ENCODE measurements at places on chromosomes 11 and 22. TPM values are rescaled to one million over a fixed set of nuclear protein-coding genes. Genes with fewer than 3 reads are reported as not detected.

DNA sequence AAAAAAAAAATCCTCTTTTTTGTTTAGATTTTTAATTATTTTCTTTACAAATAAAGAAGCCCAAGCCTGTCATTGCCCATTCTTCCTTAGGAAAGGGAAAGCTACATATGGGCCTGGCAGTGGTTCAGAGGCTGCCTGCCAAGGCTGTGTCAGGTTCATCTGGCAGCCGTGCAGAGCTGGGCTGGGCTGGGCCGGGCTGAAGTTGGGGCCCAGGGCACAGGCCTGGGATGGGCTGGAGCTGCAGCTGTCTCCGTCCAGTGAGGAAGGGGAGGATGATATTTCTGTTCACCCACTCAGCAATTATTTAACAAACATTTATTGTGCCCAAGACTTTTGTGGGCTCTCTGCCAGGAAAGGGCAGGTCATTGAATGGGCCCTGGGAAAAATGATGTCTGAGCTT, 4.6 kb downstream of the PRR5L start:
- H3K4me1 ChIP-seq = no peaks in the 10 kb centered on the region
- H3K36me3 ChIP-seq = no peaks in the 10 kb centered on the region
- H3K27ac ChIP-seq = no peak overlapping the region
- peaks cover 15% of the 10 kb centered on the region for H3K27me3 ChIP-seq
- no peak overlapping the region for H3K4me3 ChIP-seq

DNA sequence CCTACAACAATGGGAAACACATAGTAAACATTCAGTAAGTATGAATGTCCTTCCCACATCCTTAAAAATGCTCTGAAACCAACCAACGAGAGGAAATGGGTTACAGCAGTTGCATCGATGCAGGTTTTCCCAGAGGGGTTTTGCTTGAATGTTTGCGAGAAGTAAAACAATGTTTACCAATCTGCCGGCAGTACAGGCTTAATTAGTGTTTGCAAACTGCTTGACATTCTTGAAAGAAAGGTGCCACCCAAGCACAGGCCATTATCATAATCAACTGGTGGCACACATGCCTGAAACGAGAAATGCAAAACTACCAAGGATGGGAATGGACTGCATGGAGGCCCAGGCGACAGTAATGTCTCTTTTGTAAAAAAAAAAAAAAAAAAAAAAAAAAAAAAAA, 27.1 kb upstream of the OPCML start:
- DNase-seq = no peak
- no peaks in the 10 kb centered on the region for H3K27me3 ChIP-seq
- H3K4me1 ChIP-seq = no peaks in the 10 kb centered on the region
- no peaks in the 10 kb centered on the region for H3K36me3 ChIP-seq
- H3K4me3 ChIP-seq = no peak overlapping the region
- no peak overlapping the region for H3K27ac ChIP-seq

Gene TEX12
- total RNA-seq = not detected

Gene RIBC2
- 13.5 TPM for total RNA-seq

DNA sequence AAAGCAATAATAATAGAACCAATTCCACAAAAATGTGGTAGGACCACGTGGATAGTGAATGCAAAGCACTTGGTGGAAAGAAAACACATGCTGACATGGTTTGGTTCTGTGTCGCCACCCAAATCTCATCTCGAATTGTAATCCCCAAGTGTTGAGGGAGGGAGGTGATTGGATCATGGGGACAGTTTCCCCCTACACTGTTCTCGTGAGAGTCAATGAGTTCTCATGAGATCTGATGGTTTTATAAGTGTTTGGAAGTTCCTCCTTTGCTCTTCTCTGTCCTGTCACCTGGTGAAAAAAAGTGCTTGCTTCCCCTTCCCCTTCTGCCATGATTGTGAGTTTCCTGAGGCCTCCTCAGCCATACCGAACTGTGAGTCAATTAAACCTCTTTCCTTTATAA, 421.9 kb upstream of the CADM1 start:
- H3K4me1 ChIP-seq = no peaks in the 10 kb centered on the region
- no peaks in the 10 kb centered on the region for H3K36me3 ChIP-seq
- no peak for DNase-seq
- no peak overlapping the region for H3K27ac ChIP-seq
- H3K27me3 ChIP-seq = no peaks in the 10 kb centered on the region
- H3K4me3 ChIP-seq = no peak overlapping the region

Gene AMPD3
- 12.3 TPM for total RNA-seq

DNA sequence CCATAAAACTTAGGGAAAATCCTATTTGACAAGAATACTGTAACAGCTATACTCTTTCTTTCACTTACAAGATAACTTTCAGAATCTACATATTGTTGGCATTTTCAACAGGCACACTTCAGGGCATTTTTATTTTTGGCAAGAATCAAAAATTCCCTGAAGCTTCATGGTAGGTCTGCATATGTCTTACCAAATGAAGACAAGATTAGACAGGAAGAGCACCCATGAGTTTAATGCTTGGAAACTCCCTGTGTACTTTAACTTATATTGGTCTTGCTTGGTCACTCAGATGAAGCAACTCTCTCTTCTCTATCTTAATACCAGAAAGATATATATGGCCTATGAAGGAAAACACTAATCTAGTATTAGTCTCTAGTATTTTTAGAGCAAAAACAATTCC, 137.7 kb downstream of the ATG16L2 start:
- H3K4me3 ChIP-seq = no peak overlapping the region
- no peaks in the 10 kb centered on the region for H3K27me3 ChIP-seq
- peaks cover 14% of the 10 kb centered on the region for H3K36me3 ChIP-seq
- no peak overlapping the region for H3K27ac ChIP-seq
- DNase-seq = no peak

Gene MS4A12
- not detected for total RNA-seq

Gene FAR1
- total RNA-seq = 65.3 TPM

Gene PARVG
- 175 TPM for total RNA-seq

DNA sequence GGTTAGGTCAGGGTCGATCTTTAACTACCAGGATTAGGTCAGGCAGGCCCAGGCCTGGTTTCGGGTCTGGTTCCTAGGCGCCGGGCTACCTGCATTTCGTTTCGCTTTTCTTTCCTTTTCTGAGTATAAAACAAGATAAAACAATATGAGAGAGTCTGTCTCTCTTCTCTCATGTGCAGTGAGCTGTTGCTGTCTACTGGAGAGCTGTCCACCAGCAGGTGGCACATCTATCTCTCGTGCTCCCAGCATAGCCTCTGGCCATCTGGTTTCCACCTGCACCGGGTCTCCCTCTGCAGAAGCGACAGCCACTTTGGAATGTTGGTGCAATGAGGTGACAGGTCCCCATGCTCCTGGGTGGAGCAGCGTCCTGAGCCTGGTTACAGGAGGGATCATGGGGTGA, 27.6 kb downstream of the RIBC2 start:
- no peaks in the 10 kb centered on the region for H3K36me3 ChIP-seq
- H3K4me1 ChIP-seq = peaks cover 12% of the 10 kb centered on the region

Gene CABP7
- total RNA-seq = not detected

Measured in activated CD8-positive, alpha-beta T cell treated with anti-CD3 and anti-CD28 coated beads, Interleukin-2, amount 10 ng/mL, durations not matched to agents 7 days and 5 days (primary cell).